ENCODE measurements at places on chromosomes 1 and 21. TPM values are rescaled to one million over a fixed set of nuclear protein-coding genes. Genes with fewer than 3 reads are reported as not detected.

The CFAP141 gene
- not detected for total RNA-seq

The KCNJ9 gene
- 4.1 TPM for total RNA-seq

The IL19 gene
- not detected for total RNA-seq

The ERG gene
- 13.6 TPM for total RNA-seq

The AK4 gene
- 16.9 TPM for total RNA-seq

The RIMS3 gene
- total RNA-seq: 28.6 TPM

The FCAMR gene
- total RNA-seq: not detected

The ATP1A4 gene
- 0.60 TPM for total RNA-seq

The LEFTY1 gene
- 0.60 TPM for total RNA-seq

The TBCE gene
- 26.4 TPM for total RNA-seq

The CYYR1 gene
- 12.6 TPM for total RNA-seq

The NUP210L gene
- total RNA-seq: 0.11 TPM

The AMY2A gene
- 0.44 TPM for total RNA-seq

The STUM gene
- 2.9 TPM for total RNA-seq

The FLG gene
- 1.3 TPM for total RNA-seq

The OR2L13 gene
- 0.71 TPM for total RNA-seq

The TEDDM1 gene
- total RNA-seq: not detected
